Esophagus (tissue), 2 donors: ENCODE measurements at places on chromosomes 2 and 18. TPM values are rescaled to one million over a fixed set of nuclear protein-coding genes. Genes with fewer than 3 reads are reported as not detected.

TCF7L1 gene
- polyA plus RNA-seq: 4.0 TPM

REG1B gene
- 0.34 TPM for polyA plus RNA-seq

GLI2 gene
- polyA plus RNA-seq: 0.31 TPM

MYO3B gene
- 0.08 TPM for polyA plus RNA-seq

SLC11A1 gene
- 1.5 TPM for polyA plus RNA-seq

MAP3K19 gene
- polyA plus RNA-seq: not detected

SLC8A1 gene
- polyA plus RNA-seq: 0.73 TPM

SLC4A3 gene
- polyA plus RNA-seq: 2.0 TPM

INPP4A gene
- polyA plus RNA-seq: 3.4 TPM

TMEM185B gene
- 3.6 TPM for polyA plus RNA-seq

CELF4 gene
- 0.06 TPM for polyA plus RNA-seq

PLB1 gene
- 1.3 TPM for polyA plus RNA-seq

SPHKAP gene
- not detected for polyA plus RNA-seq

STON1 gene
- 5.5 TPM for polyA plus RNA-seq

ZBTB7C gene
- 20.6 TPM for polyA plus RNA-seq

TUBB6 gene
- 299 TPM for polyA plus RNA-seq

PKP4 gene
- polyA plus RNA-seq: 21.5 TPM

MC2R gene
- not detected for polyA plus RNA-seq

IL18R1 gene
- 0.83 TPM for polyA plus RNA-seq

HOXD11 gene
- not detected for polyA plus RNA-seq

DSG1 gene
- 8.9 TPM for polyA plus RNA-seq

GPR39 gene
- 0.65 TPM for polyA plus RNA-seq

RGPD6 gene
- 4.6 TPM for polyA plus RNA-seq

LIPT1 gene
- polyA plus RNA-seq: 4.6 TPM

ACOXL gene
- not detected for polyA plus RNA-seq

GALNT5 gene
- polyA plus RNA-seq: 5.6 TPM

FOXD4L1 gene
- polyA plus RNA-seq: 0.22 TPM

AQP12A gene
- polyA plus RNA-seq: not detected

ACMSD gene
- not detected for polyA plus RNA-seq

LRRTM4 gene
- not detected for polyA plus RNA-seq

APOB gene
- polyA plus RNA-seq: 0.02 TPM

ARHGEF4 gene
- polyA plus RNA-seq: 32.2 TPM

ALKAL2 gene
- 0.45 TPM for polyA plus RNA-seq

UGT1A10 gene
- 10.8 TPM for polyA plus RNA-seq

ERCC3 gene
- 13.2 TPM for polyA plus RNA-seq

PROKR1 gene
- polyA plus RNA-seq: 0.02 TPM

WDCP gene
- 1.9 TPM for polyA plus RNA-seq

ACADL gene
- polyA plus RNA-seq: 0.57 TPM

CDH2 gene
- 0.12 TPM for polyA plus RNA-seq

REG3A gene
- 1.5 TPM for polyA plus RNA-seq

CRYGD gene
- polyA plus RNA-seq: not detected

FASTKD2 gene
- 7.3 TPM for polyA plus RNA-seq

CAVIN2 gene
- 11.1 TPM for polyA plus RNA-seq

SCYGR4 gene
- not detected for polyA plus RNA-seq

BCL2 gene
- 1.9 TPM for polyA plus RNA-seq

THUMPD2 gene
- polyA plus RNA-seq: 11.5 TPM

SPEG gene
- polyA plus RNA-seq: 22.3 TPM

LIMS3 gene
- polyA plus RNA-seq: 0.15 TPM

OSBPL6 gene
- polyA plus RNA-seq: 1.5 TPM

ADAM17 gene
- polyA plus RNA-seq: 9.8 TPM

IL1R2 gene
- polyA plus RNA-seq: 67.4 TPM

NXPH2 gene
- not detected for polyA plus RNA-seq
